ENCODE measurements at places on chromosomes 5 and 9.

DNA sequence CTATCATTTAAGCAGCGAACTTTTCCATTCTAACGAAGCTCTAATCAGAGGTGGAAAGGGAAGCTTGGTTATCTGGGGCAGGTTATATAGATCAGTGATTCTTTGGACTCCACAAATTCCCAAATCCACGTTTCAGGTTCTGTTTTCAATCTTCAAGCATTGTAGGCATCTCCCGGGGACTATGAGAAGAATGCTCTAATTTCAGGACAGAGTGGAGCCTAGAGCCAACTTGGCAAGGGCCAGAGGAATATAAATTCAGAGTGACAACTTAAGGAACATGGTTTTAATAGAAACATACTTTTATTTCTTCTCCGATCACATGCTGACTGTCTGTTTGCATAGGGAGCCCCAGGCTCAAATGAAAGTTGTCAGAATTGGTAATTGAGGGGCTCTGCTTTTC is 514.0 kb upstream of the KLF4 start:
- no peak for DNase-seq

DNA sequence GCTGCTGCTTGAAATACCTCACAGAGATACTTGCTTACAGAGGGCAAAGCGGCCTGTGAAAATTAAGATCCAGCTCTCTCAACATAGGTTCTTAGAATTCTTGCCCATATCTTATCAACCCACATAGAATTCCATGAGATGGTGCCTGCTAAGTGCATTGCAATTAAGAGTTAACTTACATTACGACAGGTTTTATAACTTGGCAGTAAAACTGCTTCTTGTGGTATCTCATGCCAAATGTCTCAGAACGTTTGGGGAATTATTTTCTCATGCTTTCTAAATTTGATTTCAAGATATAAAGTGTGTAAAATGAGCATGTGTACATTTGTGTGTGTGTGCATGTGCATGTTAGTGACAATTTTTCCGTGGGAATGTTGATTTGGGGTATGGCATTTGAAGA is 261.2 kb downstream of the SAXO1 start:
- DNase-seq: no peak

- no peak for DNase-seq
Observed at GRCh38 chr9:91320299-91320698, 41.4 kb downstream of the AUH start.

GRCh38 chr5:56824019-56824418 is 8.7 kb downstream of the MAP3K1 start:
- no peak for DNase-seq

DNA sequence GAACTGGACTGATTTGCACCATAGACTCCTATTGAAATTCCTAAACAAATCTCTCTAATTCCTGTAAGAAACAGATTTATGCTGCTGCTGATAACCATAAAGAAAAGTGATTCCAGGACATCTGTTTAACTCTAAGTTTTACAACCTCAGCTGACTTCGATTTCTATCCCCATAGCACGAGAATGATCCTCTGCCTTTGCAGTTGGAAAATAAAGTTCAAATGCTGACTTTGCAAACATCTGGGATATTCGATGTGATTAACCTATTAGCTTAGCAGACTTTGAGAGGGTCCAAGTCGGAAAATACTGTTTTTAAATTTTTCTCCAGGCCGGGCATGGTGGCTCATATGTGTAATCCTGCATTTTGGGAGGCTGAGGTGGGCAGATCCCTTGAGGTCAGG is 247.3 kb downstream of the PSAT1 start:
- DNase-seq: no peak

DNA sequence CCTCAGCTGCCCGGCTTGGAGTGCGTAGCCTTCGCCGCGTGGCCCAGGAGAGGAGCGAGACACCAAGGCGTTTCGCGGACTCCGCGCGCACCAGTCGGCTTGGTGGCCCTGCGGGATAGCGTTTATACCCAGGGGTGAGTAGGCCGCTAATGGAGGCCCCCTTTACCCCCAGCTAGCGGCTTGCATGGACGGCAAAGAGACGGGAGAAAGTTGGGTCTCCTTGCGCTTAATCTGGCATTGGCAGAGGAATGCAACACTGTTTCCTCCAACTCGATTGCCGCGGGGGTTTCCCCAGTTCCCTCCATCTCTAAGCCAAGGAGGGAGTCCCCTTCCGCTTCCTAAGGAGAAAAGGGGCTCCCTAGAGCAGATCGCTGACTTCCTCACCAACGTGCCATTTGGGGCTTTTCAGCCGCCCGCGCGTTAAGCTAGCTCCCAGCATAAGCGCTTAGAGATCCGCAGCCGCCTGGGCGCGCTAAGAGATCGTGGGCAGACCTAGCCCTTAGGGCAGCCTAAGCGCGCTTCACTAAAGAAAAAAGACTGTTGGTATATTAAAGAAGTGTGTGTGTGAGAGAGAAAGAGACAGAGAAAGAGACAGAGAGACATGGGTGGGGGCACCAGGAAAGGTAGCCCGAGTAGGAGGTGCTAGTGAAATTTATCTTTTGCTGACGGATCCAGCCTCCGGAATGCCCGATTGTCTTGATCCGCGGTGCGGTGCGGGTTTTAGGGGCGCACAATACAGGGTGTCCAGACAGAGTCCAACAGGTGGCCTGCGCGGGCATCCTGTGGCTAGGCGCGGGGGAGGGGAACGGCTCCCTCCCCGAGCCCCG is 597.9 kb upstream of the SGCD start:
- DNase-seq: peak; percentile 62

- peak; percentile 17 for DNase-seq
Observed at GRCh38 chr5:143471041-143471509, 67.6 kb upstream of the NR3C1 start.

DNA sequence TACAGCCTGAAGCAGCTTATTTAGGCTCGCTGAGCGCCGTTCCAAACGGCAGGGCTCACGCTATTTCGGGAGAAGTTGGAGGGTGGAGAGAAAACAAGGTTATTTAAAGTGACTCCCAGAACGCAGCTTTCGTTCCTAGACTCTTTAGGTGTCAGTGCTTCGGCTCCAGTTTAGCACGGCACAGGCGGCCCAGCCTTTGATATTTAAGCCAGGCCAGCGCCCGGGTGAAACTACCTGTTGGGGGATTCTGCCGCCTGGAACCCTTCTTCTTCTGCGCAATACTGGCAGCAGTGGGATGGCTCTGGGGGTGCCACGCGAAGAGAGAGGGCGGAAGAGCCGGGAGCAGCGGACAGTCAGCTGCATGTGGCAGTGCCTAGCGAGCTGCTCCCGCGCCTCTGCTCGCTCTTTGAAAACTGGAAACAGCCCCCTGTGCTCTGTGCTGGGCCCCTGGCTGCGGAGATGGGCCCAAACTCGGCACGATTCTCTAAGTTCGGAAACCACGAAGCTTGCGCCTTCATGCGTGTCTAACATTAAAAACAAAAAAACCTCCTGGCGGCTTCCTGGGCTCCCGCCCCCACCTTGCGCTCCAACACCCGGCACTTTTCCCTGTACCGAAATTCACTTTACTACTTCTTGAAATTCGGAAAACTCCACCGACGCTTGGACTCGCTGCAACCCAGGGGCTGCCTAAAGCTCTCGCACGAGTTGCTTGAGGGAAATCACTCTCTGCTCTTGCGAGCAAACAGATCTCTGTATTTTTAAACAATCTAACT is 34.6 kb upstream of the NFIB start:
- DNase-seq: no peak

DNA sequence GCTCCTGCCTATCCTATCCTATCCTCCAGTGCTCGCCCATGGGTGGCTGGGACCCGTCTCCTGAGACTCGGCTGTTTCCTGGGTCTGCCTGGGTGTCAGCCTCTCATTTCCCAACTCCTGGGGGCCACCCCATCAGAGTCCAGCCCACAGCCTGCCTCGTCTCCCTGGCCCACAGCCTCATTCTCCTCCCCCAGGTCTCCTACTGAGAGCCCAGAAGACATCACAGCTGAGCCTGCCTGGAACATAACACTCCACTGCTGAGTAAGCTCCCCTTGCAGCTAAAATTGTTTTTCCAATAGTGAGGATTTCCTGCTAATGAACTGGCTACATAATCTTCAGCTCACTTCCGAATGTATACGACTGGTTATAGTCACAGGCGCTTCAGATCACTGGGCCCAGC is 95.3 kb downstream of the TTLL11 start:
- DNase-seq: no peak

DNA sequence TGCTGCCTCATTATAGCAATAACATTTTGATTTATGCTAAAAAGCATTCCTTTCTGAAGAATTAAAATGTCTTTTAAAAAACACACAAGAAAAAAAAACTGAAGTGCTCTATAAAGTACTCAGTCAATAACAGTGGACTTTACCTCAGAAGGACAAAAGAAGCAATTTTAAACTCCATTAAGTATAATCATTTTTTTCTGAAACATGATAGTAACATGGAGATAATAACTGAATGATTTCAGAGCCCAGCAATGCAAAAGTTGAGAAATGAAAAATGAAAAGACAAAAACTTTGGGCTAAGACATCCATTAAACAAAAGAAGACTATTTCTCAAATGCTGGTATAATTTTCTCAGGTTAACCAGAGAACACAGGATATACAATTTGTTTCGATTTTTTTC is 78.7 kb downstream of the RFX3 start:
- DNase-seq: no peak

DNA sequence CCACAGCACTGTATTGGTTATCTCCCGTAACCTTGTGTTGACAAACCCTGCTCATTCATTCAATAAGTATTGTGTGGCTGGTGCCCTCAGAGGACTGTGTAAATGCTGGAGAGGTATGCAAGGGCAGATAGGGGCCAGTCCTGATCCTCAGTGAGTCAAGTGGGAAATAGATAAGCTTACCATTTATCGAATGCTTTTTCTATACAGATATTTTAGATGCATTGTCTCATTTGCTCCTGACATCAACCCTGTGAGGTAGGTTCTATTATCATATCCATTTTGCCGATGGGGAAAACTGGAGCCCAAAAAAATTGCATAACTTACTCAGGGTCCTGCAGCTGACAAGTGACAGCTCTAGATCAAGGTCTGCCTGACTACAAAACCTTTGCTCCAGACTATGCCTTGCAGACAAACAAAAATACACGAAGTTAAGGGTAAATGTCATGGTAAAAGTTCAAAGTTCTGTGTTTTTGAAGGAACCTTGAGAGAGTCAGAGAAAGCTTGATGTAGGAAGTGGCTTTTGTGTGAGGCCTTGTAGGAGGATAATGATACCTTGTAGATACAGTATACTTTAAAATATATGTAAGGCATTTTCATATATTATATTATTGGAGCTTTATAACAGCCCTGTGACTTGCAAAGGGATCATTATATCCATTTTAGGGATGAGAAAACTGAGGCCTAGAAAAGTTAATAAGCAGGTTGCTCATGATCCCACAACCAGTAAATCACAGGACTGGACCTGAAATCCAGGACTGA is 22.7 kb downstream of the CYFIP2 start:
- no peak for DNase-seq

- DNase-seq: peak; percentile 99
Observed at GRCh38 chr9:135701959-135702721, at the start of gene KCNT1. TSS of gene KCNT1 (plus strand) at chr9:135702185. CDS start at chr9:135702259, 74 bp downstream.

- DNase-seq: peak; percentile 9
Observed at GRCh38 chr5:50655810-50656205, 10.6 kb upstream of the PARP8 start.

DNA sequence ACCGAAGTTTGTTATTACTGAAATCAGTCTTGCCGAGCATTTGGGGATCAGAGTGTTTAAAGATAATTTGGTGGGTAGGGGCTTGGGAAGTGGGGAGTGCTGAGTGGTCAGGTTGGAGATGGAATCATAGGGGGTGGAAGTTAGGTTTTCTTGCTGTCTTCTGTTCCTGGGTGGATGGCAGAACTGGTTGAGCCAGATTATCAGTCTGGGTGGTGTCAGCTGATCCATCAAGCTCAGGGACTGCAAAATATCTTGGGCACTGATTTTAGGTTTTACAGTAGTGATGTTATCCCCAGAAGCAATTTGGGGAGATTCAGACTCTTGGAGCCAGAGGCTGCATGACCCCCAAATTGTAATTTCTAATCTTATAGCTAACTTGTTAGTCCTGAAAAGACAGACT is 5.4 kb upstream of the ANKRD31 start:
- no peak for DNase-seq
